ENCODE measurements at places on chromosomes 6 and 20. TPM values are rescaled to one million over a fixed set of nuclear protein-coding genes. Genes with fewer than 3 reads are reported as not detected.

GRCh38 chr20:53162251-53162835, 190.2 kb downstream of the TSHZ2 start:
- DNase-seq = no peak

GRCh38 chr6:10555625-10556309, 34.6 kb downstream of the GCNT2 start:
- no peak for DNase-seq

BMP7 gene
- not detected for total RNA-seq

ADAM33 gene
- total RNA-seq = not detected

NKX2-4 gene
- not detected for total RNA-seq

DNA sequence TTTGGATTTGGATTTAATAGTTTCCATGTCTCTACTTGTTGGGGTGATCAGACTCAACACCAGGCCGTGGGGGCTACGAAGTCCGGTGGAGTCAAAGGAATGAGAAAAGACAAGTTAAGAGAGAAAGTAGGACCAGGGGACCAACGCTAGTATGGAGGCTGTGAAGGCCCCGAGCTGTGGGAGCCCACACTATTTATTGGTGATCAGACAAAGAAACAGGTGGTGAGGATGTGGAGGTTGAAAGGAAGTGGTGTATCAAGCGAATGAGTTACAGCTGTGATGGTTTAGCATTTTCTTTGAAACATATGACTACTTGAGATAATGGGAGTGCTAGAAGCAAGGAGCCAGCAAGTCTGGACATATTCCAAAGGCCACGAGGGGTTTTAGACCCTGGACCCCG, 62.4 kb downstream of the AKAP7 start:
- peak; percentile 8 for DNase-seq
